ENCODE measurements at places on chromosomes 7 and 10.

DNA sequence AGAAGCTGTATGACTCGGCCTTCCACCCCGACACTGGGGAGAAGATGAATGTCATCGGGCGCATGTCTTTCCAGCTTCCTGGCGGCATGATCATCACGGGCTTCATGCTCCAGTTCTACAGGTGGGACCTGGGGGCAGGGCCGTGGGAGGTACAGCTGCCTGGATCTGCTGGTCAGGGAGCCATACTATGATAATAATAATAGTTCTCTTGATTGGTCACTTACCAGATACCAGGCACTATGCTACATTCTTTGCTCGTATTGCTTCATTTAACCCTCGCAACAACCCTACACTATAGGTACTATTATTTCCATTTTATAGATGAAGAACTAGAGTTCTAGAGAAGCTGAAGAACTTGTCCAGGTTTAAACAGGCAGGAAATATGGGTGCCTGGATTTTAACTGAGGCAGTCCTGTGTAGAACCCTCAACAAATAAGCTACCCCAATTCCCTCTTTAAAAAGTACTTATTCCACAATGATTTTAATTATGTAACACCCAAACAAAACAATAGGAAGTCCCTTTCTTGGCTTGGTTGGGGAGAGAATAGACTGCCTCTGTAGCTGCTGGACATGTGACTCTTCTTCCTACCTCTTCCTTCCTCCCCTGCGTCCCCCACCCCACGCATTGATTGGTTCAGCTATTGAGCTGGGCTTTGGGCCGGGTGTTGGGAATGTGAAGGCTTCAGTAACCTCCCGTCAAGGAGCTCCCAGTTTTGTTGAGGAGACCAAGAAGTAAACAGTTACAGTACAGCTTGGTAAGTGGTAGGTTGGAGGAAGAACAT is 12.8 kb downstream of the SFXN2 start:
- DNase-seq: no peak

- DNase-seq: no peak
Measured at GRCh38 chr7:2108501-2109250, 124.1 kb downstream of the MAD1L1 start.

- no peak for DNase-seq
Measured at GRCh38 chr7:43754596-43754995, 3.9 kb upstream of the BLVRA start.

DNA sequence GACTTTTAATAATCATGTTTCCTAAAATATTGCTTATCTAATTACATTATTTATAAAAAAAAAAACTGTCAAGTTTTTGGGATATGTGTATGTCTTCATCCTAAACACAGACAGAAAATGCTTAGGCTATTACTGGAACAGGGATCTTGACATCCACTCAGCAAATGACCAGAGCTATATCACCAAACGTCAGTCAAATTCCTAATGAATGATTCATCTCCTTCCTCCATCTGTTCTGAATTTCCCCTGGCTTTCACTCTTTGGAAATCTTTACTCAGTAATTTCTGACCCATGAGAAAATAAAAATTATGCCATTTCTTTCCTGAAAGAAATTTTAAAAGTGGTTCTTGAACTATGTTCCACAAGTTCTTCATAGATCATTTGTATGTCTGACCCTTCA is 552.4 kb upstream of the KCND2 start:
- no peak for DNase-seq
